ENCODE measurements at places on chromosomes 5 and 9.

DNA sequence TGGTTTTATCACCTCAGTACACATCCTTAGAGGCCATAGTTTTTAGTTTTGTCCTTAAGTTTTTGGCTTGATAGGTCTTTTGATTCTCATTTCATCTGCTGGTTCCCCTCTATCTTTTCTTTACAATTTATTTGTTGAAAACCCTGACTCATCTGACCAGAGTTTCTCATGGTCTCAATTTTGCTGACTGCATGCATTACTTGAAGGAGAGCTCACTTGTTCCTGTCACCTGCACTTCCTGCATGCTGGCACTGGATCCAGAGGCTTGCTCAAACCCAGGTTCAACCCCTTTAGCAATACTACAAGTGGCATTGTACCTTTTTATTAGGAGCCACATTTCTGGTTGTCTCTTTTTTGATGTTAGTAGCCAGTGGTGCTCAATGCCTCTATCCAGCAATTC is 26.7 kb downstream of the FBXO10 start:
- no peak for DNase-seq

- no peak for DNase-seq
Measured at GRCh38 chr9:36847781-36848673, 186.0 kb downstream of the PAX5 start.

DNA sequence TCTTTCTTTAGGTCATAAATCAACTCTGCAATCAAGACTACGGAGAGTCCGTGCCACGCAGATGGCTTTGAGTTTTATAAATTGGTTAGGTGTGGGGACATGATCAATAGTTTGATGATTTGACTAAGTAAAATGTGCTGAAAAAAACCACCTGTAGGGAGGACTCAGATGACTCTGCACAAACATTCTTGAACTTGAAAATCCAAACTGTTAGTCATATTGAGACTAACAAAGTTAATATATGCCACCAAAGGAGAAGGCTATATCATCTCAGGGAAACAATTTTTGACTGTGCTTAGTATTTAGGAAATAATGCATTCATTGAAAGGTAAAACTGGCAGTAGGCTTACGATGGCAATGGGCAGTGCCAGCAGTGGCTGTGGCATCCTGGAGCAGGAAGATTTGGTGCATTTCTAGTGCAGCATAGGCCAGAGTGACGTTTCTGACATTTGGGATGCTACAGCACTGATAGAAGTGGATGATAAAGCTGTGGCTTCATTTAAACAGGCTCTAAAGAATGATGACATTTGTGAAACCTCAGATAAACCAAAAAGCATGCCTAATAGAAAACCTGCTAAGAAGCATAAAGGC is 291.1 kb downstream of the MLLT3 start:
- no peak for DNase-seq

DNA sequence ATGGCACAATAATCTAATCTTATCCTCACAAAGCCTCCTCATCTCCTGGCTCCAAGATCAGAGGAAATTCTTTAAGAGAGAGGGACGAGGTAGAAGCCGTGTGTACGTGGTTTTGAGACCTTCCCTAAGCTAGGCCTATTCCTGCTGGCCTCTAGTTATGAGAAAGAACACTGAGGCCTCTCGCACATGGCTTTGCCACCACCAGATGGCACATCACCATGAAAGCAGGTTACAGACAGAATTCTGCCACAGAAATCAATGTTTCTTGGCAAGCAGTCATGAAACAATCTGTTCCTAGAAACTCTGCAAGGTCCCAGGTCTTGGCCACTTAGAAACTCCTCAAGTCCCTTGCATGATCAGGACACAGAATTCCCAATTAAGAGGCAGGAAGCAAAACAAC is 268.2 kb upstream of the TAS2R1 start:
- no peak for DNase-seq

DNA sequence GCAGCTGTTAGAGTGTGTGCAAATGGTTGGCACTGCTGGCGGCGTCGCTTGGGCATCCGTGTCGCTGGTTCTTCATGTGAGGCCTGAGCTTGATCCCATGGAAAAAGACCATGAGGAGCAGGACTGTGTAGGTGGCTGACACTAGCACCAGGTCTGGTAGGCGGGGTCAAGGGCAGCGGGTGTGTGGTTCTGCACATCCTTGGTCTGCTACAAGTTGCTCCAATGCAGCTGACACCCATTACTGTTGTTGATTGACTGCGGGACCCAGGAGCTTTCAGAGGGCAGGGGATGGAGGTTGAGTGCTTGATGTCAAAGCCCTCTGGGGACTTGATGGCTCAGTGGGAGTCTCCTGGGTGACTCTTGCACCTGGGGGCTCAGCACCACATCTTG is 29.0 kb upstream of the PITX1 start:
- no peak for DNase-seq

DNA sequence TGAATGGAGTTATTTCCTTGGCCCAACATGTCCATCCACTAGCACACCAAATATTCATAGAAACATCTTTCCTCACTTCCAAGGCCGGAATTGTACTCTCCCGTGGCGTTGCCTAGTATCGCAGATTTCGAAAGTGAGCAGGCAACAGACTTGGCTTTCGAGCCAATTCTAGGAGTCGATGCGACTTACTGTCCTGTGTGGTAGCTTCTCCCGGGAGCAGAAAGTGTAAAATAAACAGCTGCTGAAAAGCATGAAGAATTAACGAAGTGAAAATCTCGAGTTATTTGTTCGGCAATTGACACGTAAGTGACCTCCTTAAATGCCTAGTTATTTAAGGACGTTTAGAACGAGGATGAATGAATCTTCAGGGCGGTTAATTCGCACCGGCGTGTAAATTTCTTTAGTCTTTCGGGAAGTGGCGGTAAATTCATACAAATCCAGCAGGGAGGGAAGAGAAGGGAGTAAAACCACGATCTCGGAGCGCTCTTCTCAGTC is 449 bp upstream of the PCSK5 start:
- no peak for DNase-seq

- DNase-seq: no peak
Measured at GRCh38 chr5:59151162-59151889, 568.5 kb downstream of the RAB3C start.

DNA sequence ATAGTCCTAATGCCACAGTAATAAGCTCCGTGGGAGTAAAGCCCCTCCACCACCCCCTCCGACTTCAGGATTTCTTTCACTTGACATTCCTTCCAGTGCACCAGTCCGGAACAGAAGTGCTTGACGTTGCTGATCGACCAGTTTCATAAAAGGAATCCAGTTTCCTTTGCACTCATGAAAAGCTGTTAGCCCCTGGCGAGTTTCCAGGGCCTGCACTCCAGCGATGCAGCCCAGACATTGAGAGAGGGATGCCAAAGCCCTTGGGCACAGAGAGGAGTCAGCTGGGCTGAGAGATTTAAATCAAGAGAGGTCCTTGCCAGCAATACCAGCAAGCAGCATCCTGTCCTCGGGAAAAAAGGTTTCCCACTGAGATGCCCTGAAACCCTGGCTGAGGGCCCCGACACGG is 170.1 kb downstream of the GABBR2 start:
- DNase-seq: no peak

DNA sequence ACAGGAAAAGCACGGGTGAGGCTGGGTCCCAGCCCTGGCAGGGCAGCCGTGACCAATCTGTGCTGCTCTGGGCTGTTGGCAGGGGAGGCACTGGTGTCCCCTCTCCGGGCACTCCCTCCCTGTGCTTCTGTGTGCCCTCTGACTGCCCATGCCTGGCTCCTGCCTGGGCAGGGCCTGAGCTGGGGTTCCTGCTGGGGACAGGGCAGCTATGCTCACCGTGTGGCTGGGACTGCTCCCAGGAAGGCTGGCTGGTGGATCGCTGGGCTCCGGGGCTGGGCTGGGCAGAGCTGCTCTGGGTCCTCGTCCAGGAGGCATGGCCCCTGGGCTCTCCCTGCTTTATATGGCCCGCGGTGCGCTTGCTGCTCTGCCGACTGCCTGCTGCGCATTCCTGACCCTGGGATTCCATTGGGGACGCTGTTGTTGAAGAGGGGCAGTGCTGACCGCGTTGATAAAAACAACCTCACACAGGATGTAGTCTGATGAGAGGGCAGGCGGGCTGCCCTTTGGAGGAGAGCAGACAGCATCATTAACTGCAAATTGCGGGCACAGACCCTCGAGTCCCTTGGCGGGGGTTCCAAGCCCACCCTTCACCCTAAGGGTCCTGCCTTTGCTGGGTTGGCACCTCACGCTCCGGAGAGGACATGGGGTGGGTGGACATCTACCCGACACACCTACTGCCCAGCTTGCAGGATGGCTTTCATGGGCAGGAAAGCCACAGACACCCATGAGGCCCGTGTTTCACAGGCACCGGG is 955 bp downstream of the QRFP start:
- DNase-seq: no peak

DNA sequence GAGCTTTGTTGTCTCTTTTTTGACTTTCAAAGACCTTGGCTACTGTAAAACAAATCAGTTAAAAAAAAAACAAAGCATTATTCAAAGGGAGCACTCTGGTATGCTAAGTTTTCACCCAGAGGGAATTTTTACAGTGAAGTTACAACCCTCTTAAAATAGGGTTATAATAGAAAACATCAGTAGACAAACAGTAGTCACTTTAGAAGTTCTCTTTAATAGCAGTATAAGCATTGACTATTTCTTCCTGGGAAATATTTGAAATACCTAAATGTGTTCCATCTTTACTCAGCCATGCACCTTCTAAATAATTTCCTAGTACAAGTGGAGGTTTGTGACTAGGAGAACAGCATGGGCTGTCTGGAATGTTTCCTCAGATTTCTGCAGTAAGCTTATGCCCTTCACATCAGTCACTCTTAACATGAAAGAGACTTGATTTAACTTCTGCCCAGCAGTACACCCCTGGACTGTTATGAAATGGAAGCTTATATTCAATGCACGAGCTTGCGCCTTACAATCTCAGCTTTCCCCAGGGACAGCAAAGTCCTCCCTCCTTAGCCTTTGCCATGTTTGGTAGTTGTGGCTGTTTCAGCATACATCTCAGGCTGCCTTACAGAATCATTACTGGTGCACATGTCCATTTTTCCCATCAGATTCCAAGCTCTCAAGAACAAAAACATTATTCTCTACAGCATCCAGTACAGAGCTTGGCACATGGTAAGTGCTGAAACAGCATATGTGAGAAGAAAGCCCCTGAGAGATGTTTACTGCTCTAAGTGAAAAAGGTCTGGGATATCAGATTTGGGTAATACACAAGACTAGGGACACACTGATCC is 191.5 kb downstream of the ZNF608 start:
- no peak for DNase-seq

- DNase-seq: no peak
Measured at GRCh38 chr5:132419502-132420468, 50.3 kb downstream of the SLC22A5 start.

GRCh38 chr5:14064841-14065240 is 78.3 kb upstream of the TRIO start:
- DNase-seq: no peak

DNA sequence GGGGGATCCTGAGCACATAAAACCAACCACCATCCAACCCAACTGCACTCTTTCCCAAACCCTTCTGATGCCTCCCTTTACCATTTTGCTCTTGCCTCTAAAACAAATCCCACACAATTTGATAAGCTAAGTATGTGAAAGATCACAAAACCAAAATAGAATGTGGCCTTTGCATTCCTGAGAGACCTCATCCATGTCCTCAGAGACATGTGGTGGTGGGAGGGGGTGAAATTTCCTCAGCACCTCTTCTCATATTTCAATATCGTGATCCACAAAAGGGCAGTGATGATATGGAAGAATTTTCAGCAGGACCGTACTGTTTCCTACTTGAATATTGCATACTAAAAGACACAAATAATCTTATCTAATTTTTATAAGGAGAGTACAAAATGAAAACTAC is 423.3 kb downstream of the TLE1 start:
- no peak for DNase-seq

- no peak for DNase-seq
Measured at GRCh38 chr9:129702589-129703520, 37.4 kb downstream of the PRRX2 start.
